Activated CD4-positive, alpha-beta T cell treated with anti-CD3 and anti-CD28 coated beads, Interleukin-2, amount 50 U/mL, for 16 hours (primary cell): ENCODE measurements at places on chromosomes 13 and 19.

- no peak for DNase-seq
These were observed 10.2 kb downstream of the LCP1 start for GRCh38 chr13:46171739-46172138.

DNA sequence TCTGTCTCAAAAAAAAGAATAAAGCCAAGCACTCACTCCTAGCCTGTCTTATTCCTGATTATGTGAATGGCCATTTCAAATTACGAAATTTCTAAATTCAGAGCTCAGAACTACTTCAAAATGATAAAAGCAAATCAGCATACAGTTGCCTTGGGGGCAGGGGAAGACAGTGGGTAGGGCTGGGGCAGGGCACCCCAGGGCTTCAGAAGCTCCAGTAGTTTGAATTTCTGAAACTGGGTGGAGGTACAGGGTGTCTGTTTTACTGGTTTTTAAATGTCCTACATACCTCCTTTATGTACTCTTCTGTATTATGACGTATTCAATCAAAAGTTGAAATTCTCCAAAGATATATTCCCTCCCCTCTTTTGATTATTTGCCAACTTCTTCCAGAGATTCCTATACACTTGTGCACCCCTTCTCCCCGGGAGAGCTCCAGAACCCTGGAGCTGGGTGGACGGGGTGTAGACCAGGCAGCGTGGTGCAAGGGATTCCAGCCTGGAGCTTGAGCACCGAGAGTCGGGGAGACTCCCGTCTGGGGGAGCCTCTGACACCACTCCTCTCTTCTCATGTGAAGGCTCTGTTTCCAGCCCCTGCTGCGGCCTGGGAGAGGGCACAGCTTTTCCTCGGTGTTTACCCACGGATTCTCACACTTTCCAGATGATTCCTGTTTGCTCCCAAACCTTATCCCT lies 84.7 kb upstream of the GPR183 start:
- DNase-seq = no peak

DNA sequence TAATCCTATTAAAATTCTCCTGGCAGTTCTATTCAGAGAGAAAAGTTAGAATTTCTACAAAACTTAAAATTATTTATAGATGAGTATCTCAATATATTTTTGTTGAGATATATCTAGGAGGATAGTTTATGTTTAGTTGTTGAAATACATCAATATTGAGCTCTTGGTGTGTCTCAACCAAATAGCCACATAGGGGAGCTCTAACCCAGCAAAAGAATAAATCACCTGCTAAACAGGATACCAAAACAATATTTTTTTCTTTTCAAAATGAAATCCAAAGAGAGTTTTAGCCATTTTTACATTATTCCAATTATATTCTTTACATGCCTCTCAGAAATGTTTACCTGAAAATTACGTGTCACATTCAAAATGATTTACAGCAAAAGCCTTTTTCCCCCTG lies 954.7 kb downstream of the SLITRK6 start:
- no peak for DNase-seq

- no peak for DNase-seq
These were observed 8.0 kb downstream of the TFDP1 start for GRCh38 chr13:113592571-113592970.

DNA sequence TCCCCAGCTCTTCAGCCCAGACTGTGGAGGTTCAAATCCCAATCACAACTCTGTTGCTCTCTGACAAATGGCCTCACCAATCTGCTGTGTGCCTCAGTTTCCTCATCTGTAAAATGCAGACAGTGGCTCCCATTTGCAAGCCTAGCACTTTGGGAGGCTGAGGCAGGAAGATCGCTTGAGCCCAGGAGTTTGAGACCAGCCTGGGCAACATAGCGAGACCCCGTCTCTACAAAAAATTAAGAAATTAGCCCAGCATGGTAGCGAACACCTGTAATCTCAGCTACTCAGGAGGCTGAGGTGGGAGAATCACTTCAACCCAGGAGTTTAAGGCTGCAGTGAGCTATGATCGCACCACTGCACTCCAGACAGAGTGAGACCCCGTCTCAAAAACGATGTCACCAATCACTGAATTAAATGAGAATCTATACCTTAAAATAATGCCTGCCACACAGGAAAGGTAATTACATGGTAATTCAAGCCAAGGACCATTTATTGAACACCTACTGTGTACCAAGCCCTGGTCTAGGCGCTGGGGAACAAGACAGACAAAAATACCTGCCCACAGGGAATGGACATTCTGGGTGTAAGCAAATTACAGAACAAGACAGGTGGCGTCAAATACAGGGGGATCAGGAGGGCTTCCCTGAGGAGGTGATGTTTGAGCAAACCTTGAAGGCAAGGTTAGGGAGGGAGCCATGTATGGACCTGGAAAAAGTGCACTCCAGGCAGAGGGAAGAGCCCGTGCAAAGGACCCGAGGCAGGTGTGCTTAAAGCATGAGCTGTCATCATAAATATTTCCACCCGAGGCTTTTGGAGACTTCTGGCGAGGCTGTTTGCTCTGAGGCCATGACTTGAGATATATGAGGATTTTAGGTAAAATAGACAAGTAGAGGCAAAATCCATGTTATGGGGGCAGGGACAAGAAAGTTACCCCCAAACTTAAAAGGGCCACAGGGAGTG lies 7.7 kb downstream of the NR2F6 start:
- DNase-seq = no peak

- DNase-seq = no peak
These were observed 56.6 kb downstream of the ZNF557 start for GRCh38 chr19:7126132-7126531.

- DNase-seq = no peak
These were observed 1034.8 kb downstream of the PCDH17 start for GRCh38 chr13:58666331-58666730.

DNA sequence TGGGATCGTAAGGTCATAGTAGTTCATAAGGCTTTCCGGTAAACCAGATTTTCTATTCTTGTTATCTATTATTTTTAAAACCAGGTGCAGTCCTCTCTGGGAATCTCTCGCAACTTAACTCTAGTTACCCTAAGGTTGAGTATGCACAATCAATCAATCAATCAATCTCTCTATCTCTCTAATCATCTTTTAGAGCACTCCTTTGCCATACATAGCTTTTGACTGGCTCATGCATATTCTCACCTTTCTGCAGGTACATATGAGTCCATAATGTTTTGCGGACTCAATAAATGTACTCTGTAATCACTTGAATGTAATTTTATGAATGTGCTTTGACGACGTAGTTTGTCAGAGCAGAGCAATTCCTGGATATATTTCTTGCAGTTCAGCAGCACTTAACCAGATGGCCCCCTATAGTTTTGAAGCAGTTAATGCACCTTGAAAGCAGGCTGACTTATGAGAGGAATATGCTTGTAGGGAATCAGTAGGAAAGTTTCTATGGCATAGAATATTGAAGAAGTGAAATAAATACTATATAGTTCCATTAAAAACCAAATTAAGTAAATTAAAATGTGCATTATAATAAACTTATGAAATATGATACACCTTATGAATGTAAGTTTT lies 524.7 kb downstream of the GPC5 start:
- DNase-seq = no peak

GRCh38 chr13:104315606-104316005 lies 1249.4 kb upstream of the SLC10A2 start:
- no peak for DNase-seq

DNA sequence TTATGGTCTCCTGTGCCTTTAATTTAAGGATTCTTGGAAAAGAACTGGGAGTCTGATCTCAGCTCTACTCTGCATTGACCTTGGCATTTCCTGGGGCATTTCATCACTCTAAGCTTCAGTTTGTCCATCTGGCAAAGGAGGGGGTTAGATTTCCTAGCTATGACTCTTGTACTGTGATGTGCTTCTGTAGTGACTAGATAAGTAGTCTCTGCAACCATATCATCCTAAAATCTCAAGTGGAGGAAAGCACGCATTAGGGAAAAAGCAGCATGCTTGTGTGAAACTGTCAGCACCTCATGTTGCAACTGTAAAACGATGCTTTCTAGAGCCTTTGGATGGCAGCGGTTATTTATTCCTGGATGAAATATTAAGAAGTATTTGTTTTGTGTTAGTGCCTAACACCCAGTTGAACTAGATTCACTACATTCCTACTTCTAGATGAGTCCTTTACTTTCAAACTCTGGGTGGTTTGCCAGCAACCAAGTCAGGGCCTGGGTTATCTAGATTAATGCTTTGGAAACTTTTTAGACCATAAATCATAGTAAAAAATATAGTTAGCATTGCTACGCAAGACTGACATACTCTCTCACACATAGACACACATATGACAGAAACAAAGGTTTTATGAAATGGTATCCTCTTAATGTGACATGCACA lies 6.8 kb downstream of the WDFY2 start:
- DNase-seq = no peak

DNA sequence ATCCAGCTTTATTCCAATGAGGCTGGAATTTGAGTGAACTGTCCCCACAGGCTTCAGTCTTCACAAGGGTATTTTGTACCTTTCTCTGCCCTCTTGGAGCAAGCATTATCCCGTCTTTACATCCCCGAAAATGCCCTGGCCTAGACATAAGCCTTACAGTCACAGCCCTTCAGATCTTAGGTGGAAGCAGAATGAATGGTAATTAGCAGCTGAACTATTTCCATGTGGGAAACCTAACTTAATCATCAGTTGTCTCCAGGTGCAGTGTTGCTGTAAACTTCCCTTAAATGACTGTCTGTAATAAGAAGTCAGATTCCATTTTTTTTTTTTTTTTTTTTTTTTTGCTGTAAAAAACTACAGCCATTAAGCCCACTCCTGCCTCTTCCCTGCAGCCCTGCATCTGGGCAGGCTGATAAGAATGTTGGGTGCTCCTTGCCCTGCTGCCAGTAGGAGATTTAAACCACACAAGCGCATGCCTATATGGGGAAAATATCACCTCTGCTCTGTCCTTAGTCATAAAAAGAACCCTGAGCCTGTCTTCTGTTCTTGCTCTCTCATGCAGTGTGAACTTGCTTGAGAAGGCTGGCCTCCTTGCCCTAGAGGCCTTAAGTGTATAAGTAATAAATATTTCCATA lies 426.8 kb upstream of the SLITRK5 start:
- no peak for DNase-seq

GRCh38 chr13:44678197-44678596 lies 102.1 kb upstream of the TSC22D1 start:
- no peak for DNase-seq

- DNase-seq = no peak
These were observed 67.5 kb downstream of the STARD13 start for GRCh38 chr13:33218020-33218419.

DNA sequence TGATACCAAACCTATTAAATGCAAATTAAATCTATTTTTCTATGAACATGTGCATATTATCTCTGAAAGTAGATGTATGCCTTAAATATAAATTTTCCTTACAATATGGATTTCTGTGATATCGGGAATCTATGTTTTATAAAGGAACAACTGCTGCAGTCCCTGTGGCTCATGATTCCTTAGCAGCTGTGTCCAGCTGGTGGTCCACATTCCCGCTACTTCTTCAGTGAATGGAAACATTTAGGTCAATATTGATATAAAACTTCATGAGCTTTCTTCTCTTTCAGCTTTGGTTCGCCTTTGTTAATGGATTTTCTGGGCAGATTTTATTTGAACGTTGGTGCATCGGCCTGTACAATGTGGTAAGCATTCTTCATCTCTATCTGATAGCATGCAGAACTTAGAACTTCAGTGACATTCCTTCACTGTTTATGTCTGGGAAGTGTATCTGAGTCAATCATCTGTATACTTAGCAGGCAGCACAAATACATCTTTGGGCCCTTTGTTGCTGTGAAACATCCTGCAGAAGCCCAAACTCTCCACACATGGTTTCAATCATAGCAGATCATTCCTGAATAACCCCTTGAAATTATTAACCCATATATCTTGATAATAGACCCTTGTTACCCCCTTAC lies 223.9 kb downstream of the SHISA2 start:
- DNase-seq = no peak

DNA sequence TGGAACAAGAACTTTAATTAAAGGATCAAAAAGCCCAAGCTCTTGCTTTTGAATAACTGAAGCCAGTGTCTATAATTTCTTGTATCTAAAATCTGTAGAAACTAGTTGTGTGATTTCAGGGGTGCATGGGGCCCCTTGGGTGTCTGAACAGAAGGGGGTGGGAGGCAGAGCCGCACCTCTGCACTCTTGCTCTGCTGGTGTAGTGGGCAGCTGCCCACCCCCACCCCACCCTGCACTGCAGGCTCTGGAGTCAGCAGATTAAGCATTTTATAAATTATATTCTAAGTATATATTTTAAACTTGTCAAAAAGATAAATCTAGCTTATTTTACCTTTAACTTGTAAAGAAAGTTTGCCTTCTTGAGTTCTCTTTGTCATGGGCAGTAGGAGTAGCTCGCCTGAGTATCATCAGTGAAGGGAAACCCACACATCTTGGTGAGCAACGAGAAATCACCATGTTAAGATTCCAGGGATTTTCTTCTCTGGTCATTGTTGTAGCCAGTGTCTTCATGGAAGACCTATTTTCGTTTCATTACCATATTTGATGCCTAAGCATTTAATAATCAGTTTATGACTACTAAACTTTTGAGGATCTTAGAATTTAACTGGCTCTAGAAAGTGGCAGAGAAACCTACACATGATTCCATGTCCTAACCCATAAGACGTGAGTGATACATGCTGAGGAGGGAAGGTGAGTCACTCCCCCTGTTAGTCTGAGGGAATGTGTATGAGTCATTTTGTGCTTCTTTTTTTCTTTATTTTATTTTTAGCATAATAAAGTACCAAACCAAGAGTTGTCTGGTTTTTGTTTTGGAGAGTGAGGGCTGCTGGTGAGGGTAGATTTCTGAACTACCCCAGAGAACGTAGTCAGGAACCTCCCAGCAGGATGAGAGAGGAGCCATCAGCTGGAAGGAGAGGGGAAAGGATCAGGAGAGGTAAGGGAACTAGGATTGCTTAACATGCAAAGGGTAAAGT lies 7.7 kb downstream of the UBE2L5 start:
- peak; percentile 77 for DNase-seq

DNA sequence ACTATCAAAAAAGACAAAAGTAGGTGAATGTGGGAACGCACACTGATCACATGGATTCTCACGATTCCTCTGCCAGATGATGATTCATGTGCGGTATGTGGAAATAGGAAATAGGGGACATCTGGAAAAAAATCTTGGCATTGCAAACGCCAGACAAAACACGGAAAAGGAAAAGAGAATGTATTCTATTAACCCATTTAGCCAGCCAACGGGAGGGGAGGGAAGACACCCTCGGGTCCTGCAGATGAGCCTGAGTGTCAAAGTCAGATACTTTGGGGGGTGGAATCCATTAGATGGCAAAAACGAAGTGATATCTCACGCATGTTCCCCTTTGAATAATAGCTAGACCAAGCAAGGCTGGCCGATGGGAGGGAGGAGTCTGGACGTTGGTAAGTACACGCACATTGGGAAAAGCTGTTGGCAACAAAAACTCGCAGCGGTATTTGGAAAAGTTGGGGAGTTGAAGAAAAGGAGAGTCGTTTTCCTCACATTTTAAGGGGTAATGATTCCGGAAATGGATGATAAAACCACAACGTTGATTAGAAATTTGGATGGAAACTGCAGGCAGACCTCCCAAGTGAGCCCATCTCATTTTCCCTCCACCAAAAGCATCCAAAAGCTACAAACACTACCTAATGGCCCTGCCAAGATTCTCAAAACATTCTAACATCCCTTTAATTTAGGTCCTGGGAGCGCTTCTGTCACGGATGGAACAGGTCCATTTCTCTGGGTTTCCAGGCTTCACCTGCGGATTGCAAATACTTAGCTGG lies 73.6 kb downstream of the COL4A1 start:
- DNase-seq = no peak

GRCh38 chr13:75812751-75813181 lies 176.6 kb downstream of the LMO7 start:
- no peak for DNase-seq

GRCh38 chr13:49300739-49301589 lies 53.2 kb downstream of the CDADC1 start:
- peak; percentile 82 for DNase-seq

- DNase-seq = no peak
These were observed 27.3 kb downstream of the RUBCNL start for GRCh38 chr13:46359714-46360113.
